ENCODE measurements at places on chromosomes 3 and 15.

- no peak for DNase-seq
These were observed 160.9 kb downstream of the TIGIT start for GRCh38 chr3:114454551-114455251.

- no peak for DNase-seq
These were observed 16.9 kb upstream of the CORO2B start for GRCh38 chr15:68561901-68562300.

- DNase-seq, result no peak
These were observed 107.9 kb upstream of the DLG1 start for GRCh38 chr3:197406266-197406665.

GRCh38 chr3:189338366-189338765, 166.6 kb downstream of the TPRG1 start:
- DNase-seq, result no peak

DNA sequence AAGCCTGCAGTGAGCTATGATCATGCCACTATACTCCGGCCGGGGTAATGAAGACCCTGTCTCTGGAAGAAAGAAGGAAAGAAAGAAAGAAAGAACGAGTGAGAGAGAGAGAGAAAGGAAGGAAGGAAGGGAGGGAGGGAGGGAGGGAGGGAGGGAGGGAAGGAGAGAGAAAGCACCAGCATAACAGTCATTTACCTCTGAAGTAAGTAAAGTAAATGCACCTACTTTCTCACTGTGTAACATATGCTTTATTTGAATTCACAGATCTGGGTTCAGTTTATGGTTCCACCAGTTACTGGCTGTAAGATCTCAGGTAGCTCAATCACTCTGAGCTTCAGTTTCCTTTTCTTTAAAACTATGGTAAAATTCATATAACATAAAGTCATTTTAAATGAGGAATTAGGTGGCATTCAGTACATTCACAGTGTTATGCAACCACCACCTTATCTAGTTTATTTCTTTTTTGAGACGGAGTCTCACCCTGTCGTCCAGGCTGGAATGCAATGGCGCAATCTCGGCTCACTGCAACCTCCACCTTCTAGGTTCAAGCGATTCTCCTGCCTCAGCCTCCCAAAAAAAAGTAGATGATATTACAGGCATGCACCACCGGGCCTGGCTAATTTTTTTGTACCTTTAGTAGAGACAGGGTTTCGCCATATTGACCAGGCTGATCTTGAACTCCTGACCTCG, 16.1 kb upstream of the RAD54L2 start:
- DNase-seq, result no peak

- no peak for DNase-seq
These were observed 928.2 kb downstream of the EPHA3 start for GRCh38 chr3:90035643-90036042.

GRCh38 chr3:30141178-30141581, 465.2 kb upstream of the TGFBR2 start:
- DNase-seq, result no peak

- DNase-seq, result no peak
These were observed 39.5 kb downstream of the CADPS start for GRCh38 chr3:62835554-62836236.

DNA sequence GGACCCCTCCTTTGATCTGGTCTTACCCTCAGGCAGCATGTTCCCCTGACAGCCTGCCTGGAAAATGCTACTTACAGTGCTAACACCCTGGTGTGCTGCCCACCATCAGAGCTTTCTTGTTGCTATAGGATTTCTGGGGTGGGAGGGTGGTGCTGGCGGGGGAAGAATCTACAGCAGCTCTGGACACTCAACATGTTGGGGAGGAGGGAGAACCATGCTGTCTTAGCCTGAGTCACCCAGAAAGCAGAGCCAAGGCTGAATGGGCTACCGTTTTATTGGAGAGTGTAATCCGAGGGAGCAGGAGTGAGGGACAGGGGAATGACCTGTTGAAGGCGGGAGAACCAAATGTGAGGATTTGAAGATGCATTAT, 45.6 kb downstream of the MFSD1 start:
- no peak for DNase-seq

DNA sequence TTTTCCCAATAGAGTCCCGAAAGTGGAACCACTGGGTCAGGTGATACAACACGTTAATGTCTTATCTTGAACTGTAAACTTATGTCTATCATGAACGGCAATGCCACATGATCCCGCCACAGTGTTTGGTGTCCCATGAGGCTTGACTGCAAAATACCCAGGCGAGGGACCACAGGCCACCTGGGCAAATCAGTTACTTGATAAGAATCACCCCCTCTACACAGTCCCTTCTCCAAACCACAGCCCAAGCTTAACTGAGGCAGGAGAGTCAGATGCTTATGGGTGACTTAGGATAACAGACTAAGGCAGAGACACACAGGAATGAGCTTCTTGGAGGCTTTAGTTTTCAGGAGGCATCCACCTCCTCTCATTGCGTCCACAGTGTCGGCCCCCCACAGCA, 42.9 kb upstream of the SNRPA1 start:
- DNase-seq, result no peak

- DNase-seq, result no peak
These were observed 101.2 kb downstream of the SCN11A start for GRCh38 chr3:38950581-38950980.

- DNase-seq, result no peak
These were observed 1.3 kb downstream of the NEIL1 start for GRCh38 chr15:75348034-75348561.

- no peak for DNase-seq
These were observed 267.7 kb downstream of the ZBTB20 start for GRCh38 chr3:114879059-114880031.

GRCh38 chr3:34599595-34599994, 801.2 kb downstream of the PDCD6IP start:
- no peak for DNase-seq

- DNase-seq, result no peak
These were observed 614.4 kb upstream of the MDFIC2 start for GRCh38 chr3:70926835-70927234.

- no peak for DNase-seq
These were observed 127.5 kb downstream of the CLSTN2 start for GRCh38 chr3:140062461-140062860.

Data from epithelial cell of prostate (primary cell).